ENCODE measurements at places on chromosomes 3 and 15.

GRCh38 chr3:52237657-52238172 lies 1.2 kb downstream of the TWF2 start:
- peak; percentile 61 for DNase-seq

DNA sequence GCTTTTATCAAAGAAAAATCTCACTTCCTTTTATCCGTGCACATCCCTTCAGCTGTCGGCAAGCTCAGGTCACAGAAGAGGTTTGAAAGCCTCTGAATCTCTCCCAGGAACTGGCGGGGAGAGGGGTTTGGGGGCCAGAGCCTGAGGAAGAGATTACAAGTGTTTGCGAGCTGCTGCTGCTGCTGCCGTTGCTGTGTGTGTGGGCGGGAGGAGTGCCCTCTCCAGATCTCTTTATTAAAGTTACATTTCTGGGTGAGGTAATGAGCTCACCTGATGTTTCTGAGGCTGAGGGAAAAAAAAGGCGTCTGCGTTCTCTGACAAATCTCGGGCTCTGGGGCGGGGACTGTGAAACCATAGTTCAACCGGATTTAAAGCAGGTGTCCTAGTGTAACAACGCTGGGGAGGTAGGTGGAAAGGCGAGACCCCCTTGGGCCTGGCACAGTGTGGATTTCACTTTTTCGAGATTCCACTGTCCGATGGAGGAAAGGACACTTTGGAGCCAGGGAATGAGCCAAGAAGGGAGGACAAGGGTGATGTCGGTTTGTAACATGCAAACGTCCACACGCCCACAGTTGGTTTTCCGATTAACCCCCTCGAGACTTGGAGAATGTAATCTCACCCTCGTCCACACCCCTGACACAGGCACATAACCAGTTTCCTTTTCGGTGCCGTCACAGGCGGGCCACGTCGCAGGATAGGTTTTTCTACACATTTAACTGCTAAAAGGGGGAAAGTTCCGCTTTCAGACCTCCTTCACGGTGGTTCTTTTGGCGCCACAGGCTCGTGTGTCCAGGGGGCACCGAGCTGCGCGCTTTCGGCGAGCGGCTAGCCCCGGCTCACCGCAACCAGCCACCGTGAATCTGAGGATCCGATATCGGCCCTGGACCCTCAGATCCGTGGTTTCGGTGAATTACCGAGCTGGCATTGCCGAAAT lies 2.1 kb downstream of the ALCAM start:
- peak; percentile 64 for DNase-seq

- no peak for DNase-seq
Measured at GRCh38 chr15:50945725-50946124, 37.2 kb downstream of the AP4E1 start.

GRCh38 chr3:43055393-43055792 lies 50.5 kb downstream of the POMGNT2 start:
- no peak for DNase-seq

DNA sequence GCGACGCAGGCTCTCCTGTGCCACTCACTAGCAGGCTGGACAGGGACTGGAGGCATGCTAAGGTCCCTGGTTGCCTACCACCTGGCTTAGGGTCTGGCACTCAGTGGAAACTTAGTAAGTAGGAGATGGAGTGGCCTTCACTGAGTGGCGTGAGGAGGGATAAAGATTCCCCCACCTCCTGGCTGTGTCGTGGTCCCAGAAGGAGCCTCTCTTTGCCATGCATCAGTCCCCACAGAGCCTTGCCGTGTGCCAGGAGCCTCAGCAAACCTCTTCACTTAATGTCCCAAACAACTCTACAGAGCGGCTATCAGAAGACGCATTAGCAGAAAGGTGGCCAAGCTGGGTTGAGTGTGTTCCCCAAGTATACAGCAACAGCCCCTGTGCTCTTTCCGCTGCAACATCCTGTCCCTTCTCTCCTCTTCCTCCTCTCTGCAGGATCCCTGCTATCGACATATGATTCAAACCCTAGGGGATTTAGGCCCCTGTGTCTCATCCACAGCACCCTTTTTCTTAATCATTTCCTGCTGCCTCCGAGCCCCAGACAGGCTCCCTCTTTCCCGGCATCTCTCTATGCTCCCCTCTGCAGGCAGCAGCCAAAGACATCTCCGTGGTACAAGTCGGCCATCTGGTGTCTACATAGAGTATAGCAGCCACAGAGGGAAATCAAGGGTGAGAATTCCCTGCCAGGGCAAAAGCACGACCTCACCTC lies 66.7 kb downstream of the SLC6A1 start:
- DNase-seq = peak; percentile 67

GRCh38 chr3:100149130-100149529 lies 34.8 kb upstream of the FILIP1L start:
- DNase-seq = no peak

DNA sequence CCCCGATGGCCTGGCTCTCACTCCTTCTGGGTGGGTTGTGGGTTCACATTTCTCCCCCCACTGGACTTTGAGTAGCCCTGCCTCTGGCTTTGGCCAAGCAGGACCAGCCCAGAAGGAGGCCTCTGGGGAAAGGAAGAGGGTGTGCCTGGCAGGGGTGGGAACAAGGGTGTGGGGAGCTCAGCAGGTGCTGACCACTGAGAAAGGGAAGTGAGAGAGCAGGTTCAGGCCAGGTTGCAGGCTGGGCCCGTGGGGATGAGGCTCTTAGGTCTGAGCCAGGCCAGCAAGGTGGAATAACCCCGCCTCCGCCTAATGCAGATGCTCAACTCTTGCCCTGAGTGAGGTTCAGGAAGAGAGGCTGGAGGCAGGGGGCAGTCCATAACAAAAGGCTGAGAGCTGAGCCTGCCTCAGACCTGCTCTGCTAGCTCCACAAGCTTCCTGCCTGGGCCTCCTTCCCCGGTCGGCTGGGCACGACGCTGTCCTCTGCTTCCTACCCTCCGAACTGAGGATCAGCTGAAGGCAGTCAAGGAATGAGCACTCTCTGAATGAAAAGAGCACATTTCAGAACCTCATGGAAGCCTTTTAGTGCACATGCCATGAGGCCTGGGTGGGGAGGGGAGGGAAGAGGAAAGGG lies 82.7 kb downstream of the TLE3 start:
- no peak for DNase-seq

DNA sequence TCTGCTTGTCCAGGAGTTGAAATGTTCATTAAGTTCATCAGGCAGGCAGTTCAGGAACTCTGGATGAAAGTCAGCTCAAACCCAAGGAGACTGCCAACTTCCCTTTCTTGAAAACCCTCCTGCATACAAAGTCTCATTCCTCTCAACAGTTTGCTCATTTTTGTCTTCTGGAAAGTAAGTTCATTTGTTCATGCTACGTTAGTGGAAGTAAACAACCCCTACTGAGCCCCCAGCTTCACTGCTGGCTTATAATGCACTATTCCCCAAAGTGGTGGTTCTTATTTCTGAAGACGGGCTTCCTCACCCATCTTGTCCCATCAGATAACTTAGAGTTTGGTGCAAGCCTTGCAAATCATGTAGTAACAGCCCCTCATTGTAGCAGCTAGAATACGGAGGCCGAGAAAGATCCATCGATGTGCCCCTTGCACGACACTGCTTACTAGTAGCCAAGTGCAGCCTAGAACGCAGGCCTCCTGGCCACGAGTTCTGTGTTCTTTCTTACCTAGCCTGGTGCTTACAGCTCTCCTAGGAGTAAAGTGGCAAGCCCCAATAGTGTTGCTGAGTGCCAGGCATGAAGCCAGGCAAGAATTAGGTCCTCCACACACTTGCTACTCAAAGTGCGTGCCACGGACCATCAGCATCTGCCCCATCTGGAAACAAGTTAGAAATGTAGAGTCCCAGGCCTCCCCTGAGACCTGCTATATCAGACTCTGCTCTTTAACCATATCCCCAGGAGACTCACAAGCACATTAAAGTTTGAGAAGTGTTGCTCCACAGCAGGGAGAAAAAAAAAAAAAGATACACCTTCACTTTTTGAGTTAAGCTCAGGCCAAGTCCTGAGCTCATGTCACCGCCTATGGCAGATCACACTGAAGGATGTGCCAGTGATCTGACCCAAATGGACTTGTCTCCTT lies 82.5 kb downstream of the RFTN1 start:
- no peak for DNase-seq

Measured in kidney glomerular epithelial cell (primary cell).